Naive B cell (primary cell): ENCODE measurements at places on chromosomes 5 and 9.

DNA sequence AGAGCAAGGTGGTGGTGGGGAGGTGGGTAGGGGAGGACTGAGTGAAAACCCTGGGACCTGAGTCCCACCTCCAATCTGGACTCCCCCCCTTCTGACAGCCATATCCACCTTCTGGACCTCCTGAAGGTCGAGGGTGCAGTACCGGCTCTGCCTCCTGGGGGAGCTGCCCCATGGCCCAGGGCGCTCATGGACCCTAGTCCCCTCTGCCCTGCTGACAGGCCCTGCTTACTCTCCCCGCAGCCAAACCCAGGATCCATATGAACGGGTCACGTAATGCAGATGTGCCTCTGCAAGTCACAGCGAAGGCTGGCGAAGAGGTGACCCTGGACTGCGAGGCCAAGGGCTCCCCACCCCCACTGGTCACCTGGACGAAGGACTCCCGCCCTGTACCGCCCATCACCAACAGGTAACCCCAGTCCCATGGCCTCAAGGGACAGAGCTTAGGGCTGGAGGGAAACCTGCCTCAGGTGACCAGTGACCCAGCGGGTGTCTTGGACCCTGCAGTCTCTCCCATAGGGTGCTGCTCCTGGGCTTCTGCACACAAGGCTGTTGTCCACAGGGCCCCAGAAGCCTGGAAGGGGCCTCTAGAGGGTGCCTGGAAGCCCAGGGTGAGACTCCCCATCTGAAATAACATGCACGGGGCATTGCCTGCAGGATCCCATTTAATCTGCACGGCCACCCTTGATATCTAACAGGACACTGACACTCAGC is 61.7 kb downstream of the HMCN2 start:
- DNase-seq: no peak

DNA sequence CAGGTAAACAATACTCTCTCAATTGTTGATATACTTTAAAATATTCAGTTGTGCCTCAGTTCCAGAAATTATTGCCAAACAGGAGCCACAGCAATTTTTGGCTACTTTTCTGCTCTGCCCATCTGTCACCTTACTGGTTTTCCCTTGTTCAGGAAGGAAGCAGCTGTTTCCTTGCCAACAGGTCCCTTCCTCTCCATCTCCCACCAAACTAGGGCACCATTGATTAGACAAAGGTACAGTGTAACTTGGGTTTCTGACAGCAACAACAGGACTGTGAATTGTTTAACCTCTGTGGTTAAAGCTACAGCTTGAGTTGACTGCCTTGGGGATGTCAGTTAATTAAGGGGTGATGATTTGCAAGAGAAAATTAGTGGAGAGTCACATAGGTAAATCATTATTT is 76.9 kb downstream of the PIP5K1B start:
- no peak for DNase-seq

GRCh38 chr5:31417512-31417911 is 114.4 kb downstream of the DROSHA start:
- no peak for DNase-seq

DNA sequence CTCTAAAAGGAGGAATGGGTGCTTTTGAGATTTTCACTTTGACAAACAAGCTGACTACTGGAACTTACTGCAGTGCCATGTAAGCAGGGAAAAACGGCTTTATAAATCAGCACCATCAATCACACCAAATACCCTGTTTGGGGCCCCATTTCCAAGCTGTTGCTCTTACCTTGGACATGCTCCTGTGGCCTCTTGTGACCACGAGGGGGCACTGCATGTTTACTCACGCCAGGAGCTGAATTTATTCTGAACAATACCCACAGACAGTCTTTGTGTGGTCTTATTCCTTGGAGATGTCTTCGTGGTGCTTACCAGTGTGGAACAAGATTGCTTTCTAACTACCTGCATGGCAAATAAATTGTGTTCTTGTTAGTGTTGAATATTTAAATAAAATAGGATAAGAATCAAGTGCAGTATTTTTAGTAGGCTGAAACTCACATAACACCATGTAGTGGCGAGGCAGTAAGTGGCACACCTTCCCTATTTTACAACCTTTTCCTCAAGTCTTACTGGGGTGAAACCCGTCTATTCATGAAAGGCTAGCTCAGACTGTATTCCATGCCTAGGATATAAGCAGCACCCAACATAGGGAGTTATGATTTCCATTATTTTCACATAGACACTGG is 155.5 kb upstream of the NMUR2 start:
- DNase-seq: no peak

GRCh38 chr9:136238342-136238732 is 7.3 kb downstream of the QSOX2 start:
- no peak for DNase-seq

DNA sequence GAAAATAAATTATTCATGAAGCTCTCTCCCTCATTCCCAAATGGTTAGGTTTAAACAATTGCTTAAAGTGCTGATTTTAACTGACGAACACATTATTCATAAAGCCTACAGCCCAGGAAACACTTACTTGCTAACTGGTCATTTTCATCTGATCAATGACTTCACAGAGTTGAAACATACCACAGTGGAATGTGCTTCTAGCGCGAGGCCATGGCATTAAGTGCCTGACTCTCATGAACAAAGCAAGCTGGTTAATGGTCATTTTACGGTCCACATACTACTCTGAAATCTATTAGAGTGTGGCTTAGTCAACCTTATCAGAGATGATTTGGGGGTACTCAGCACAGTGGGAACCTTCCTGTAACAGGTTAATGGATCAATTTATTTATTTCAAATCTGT is 114.6 kb downstream of the MED27 start:
- no peak for DNase-seq

DNA sequence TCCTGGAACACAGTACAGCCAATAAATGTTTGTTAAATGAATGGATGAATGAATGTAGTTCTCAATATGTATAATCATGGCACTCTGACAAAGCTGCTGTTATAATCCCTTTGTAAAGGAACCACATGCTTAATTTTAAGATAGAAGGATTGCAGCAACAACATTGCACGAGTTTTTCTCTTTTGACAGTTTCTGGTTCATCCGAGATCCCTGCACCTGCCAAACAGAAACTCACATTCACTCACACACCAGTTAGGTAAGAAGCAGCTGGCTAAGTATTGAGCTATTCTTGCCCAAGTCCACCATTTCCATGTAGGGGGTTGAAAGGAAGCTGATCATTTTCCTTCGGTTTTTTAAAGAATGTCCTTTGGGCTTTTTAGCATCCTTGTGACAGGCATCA is 133.7 kb upstream of the MAP1B start:
- DNase-seq: no peak

DNA sequence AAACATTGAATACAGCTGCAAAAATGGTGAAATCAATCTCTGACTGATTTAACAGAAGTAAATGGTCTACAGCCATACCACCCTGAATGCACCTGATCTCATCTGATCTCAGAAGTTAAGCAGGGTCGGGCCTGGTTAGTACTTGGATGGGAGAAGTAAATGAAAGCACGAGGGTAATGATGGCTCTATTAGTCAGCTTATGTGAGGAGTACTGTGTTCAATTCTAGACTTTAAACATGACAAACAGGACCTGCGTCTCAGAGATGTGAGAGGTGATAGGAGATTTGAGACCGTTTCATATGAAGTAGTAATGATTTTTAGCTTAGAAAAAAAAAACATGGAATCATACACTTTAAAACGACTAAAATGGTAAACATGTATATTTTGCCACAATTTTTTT is 77.1 kb upstream of the SUSD1 start:
- DNase-seq: no peak

DNA sequence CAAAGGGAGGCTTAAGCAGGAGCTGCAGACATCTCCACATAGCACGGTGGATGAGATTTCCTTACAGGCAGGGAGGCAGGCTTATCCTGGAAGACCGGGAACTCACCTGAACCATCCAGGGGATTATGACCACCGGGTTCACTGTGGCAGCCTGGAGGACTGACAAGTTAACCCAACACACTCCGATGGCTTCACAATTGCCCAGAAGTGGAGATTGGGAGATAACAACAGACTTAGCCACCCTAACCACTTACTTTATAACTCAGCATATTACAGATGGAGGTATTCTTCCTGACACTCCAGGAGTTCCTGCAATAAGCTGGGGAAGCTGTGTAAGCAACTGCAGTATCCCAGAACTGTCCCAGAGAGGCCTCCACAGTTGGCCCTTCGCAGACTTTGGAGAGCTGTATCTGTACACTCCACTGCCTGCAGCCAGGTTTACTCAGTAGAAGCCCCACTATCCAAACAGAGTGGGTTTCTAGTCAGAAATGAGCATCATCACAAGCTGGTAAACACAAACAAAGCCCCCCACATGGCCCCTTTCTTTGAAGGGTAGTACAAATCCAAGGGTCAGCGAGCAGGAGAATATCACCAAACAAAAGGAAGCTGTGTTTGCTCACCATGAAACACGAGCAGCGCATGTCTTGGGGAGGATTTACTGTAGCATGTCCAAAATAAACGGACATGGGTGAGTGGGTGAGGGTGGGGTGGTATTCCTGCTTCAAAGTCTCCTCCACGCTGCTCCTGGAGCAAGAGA is 462.2 kb downstream of the RASEF start:
- no peak for DNase-seq

GRCh38 chr5:60972231-60972630 is 27.2 kb downstream of the NDUFAF2 start:
- no peak for DNase-seq

DNA sequence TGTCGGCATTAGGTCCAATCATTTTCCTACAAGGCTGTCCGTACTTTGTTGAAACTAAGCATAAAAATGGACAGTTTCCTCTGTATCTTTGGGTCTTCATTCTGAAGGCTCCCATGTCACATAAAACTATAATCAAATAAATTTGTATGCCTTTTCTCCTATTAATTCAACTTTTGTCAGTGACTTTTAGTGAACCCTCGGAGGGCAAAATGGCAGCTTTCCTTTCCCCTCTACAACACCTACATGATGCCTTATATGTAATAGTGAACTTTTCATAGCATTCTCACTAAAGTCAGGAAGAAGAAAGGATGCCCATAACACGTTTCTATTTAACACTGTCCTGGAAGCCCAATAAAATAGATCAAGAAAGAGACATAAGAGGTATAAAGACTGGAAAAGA is 5.1 kb upstream of the AGXT2 start:
- DNase-seq: no peak

DNA sequence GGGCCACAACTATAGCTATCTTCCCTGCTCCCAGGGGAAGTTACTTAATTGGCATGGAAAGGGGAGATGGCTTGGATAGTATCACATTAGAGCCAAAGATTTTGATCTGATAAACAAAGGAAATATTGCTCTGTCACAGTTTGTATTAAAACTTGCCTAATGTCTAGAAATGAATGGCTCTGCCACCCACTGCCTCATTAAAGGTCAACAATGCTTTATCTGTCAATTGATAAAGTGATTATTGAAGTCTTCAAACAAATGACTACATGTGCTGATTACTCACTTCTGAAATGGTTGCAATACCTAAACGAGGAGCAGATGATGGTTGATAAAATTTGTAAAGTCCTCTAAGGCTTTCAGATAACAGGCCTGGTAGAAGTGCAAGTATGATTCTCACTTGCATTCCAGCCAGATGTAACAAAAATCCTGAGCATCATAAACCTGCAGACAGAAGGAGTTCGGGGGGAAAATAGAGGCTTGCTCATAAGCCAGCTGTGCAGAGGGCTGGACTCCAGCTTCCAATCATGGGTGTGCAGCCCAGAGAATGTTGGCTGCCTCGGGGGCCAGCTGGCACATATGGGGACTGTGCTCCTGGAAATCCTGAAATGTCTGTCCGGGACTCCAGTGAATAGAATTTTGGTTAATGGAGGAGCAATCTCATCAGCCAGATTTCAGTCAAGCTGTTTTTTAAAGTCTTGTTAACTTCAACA is 200.5 kb upstream of the SLC27A6 start:
- no peak for DNase-seq

DNA sequence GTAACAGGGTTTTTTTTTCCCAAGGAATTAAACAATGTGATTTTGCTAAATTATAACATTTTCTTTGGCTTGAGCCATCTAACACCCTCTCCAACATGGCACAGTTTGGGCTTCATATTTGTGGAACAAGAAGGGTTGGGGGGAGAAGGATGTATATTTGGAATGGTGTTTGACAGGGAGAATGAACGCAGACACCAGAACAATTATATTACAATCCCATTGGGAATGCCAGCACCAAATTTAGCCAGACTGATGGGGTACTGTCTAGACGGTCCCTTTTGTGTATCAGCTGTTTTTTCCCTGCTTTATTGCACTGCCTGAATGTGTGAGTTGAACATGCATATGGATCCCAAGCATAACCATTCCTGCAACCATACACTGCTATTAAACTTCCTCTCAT is 130.9 kb upstream of the TMEM161B start:
- DNase-seq: no peak

- no peak for DNase-seq
Measured at GRCh38 chr5:135315386-135315785, 83.6 kb downstream of the MACROH2A1 start.

- DNase-seq: no peak
Measured at GRCh38 chr5:76610196-76610595, 13.0 kb downstream of the F2RL2 start.
